Pericardium fibroblast (primary cell): ENCODE measurements at places on chromosomes 5 and 9. TPM values are rescaled to one million over a fixed set of nuclear protein-coding genes. Genes with fewer than 3 reads are reported as not detected.

The PPP2R2B gene
- not detected in 2 replicates for total RNA-seq

The OTP gene
- not detected in 2 replicates for total RNA-seq

The C5orf58 gene
- not detected in 2 replicates for total RNA-seq

The RNF180 gene
- 2.0 and 3.8 TPM in 2 replicates for total RNA-seq

The ERAP2 gene
- total RNA-seq: 0.34 and 1.2 TPM in 2 replicates

The BAAT gene
- 0.17 TPM in 1 of 2 replicates, not detected in the other for total RNA-seq

The MARCOL gene
- not detected in 2 replicates for total RNA-seq

The ZNF483 gene
- 1.0 and 2.0 TPM in 2 replicates for total RNA-seq

The FNIP1 gene
- total RNA-seq: 24.0 and 25.0 TPM in 2 replicates

The REEP2 gene
- total RNA-seq: 4.8 and 5.4 TPM in 2 replicates

The AQP7 gene
- not detected in 2 replicates for total RNA-seq

The NUTM2F gene
- total RNA-seq: not detected in 2 replicates

The IFNK gene
- total RNA-seq: not detected in 2 replicates

The ELOVL7 gene
- total RNA-seq: 0.09 TPM in 1 of 2 replicates, not detected in the other

The GRXCR2 gene
- not detected in 2 replicates for total RNA-seq

The EQTN gene
- not detected in 2 replicates for total RNA-seq

The CYLC2 gene
- not detected in 2 replicates for total RNA-seq

The P4HA2 gene
- total RNA-seq: 179 and 202 TPM in 2 replicates

The ACER2 gene
- 0.26 and 2.7 TPM in 2 replicates for total RNA-seq

The CAMK4 gene
- total RNA-seq: 0.43 and 1.1 TPM in 2 replicates

The OSTF1 gene
- total RNA-seq: 16.5 and 26.1 TPM in 2 replicates

The DYNC2I2 gene
- 27.4 and 33.6 TPM in 2 replicates for total RNA-seq

The FBN2 gene
- total RNA-seq: 202 and 523 TPM in 2 replicates

The ATP10B gene
- not detected in 2 replicates for total RNA-seq

The PRXL2C gene
- 9.0 and 20.1 TPM in 2 replicates for total RNA-seq

The DPH7 gene
- 22.9 and 23.5 TPM in 2 replicates for total RNA-seq

The EIF4E1B gene
- not detected in 2 replicates for total RNA-seq

The KCNV2 gene
- total RNA-seq: not detected in 2 replicates

The SPINK7 gene
- total RNA-seq: not detected in 2 replicates

The GBA2 gene
- total RNA-seq: 18.2 and 22.5 TPM in 2 replicates

The ANKRD34B gene
- not detected in 2 replicates for total RNA-seq

The FOXD4L3 gene
- not detected in 2 replicates for total RNA-seq
